ENCODE measurements at places on chromosomes 2 and 18.

GRCh38 chr2:19327496-19327895, 30.9 kb downstream of the OSR1 start:
- no peak for DNase-seq

- DNase-seq, result no peak
These were observed 9.4 kb downstream of the ZNF24 start for GRCh38 chr18:35334821-35335220.

- DNase-seq, result no peak
These were observed 52.0 kb upstream of the CHN1 start for GRCh38 chr2:175057078-175057685.

- DNase-seq, result peak; percentile 18
These were observed 167.9 kb upstream of the NXPH2 start for GRCh38 chr2:138948070-138948539.

- no peak for DNase-seq
These were observed 25.9 kb upstream of the ALLC start for GRCh38 chr2:3631851-3632659.

DNA sequence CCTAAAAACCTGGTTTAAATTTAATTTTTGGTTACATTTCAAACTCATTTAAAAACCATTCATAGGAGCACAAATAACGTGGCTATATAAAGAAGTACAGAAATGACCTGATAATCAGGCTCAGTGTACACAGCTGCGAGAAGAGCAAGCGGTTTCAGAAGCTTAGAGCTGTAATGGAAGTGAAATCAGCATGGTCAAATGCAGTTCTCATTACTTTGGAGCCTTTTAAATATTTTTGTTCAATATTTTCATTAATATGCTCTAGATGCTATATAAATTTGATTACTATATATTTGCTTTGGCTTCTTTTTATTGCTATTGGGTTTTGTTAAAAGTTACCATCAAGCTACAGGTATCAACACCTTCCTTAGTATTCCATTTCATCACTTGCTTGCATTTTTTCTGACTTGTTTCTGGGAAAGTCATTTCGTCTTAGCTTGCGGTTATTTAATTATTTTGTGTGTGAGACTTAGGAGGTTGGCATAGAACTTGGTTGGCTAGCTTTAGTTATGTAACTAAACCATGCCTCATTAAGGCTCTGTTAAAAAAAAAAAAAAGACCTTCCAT, 58.7 kb downstream of the AFTPH start:
- DNase-seq, result no peak

DNA sequence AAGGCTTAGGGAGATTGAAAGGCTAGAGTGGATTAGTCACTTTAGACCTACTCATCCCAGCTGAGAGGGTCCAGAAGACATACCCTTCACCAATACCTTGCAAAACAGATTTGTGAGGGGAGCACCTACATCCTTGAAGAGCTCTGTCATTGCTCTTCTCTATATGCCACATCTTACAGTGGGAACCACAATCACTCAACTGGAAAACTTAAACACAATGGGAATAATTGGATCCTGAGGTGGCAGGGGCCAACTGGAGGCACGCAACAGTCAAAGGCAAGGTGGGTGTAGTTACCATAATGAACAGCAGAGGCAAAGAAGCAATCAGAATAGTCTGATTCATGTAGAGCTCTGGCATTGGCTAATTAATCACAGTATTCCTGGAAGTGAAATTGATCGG, 35.4 kb downstream of the PDE1A start:
- DNase-seq, result no peak

DNA sequence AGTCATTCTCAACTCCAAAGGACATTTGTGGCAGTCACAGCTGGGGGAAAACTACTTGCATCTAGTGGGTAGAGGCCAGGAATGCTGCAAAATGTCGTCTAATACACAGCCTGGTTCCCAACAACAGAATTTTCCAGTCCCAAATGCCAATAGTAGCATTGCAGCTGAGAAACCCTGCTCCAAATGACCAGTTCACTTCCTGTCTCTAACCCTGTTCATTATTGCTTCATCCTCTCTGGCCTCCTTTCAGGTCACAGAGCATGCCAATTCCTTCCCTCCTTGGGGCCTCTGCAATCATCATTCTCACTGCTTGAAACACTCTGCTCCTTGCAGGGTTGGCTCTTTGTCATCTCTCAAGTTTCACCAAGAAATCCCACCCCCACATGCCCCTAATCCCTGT, 139.1 kb downstream of the IRS1 start:
- no peak for DNase-seq

- no peak for DNase-seq
These were observed 16.3 kb downstream of the ST6GAL2 start for GRCh38 chr2:106869512-106870275.

GRCh38 chr2:88036606-88037005, 19.0 kb downstream of the KRCC1 start:
- no peak for DNase-seq

- no peak for DNase-seq
These were observed 381.7 kb downstream of the NUP35 start for GRCh38 chr2:183505911-183506310.

DNA sequence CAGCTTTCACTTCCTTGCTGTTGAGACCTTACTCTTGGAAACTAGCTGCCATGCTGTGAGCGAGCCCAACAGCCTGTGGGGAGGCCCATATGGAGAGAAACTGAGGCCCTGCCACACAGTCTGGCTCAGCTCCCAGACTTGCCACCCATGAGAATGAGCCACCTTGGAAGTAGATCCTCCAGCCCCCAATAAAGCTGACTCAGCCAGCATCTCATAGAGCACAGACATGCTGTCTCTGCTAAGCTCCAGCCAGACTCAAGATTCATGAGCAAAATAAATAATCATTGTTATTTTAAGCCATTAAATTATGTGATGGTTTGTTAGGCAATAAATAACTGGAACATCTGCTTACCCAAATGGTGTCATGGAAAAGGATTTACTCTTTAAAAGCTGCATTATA, 53.6 kb upstream of the DDX18 start:
- no peak for DNase-seq

DNA sequence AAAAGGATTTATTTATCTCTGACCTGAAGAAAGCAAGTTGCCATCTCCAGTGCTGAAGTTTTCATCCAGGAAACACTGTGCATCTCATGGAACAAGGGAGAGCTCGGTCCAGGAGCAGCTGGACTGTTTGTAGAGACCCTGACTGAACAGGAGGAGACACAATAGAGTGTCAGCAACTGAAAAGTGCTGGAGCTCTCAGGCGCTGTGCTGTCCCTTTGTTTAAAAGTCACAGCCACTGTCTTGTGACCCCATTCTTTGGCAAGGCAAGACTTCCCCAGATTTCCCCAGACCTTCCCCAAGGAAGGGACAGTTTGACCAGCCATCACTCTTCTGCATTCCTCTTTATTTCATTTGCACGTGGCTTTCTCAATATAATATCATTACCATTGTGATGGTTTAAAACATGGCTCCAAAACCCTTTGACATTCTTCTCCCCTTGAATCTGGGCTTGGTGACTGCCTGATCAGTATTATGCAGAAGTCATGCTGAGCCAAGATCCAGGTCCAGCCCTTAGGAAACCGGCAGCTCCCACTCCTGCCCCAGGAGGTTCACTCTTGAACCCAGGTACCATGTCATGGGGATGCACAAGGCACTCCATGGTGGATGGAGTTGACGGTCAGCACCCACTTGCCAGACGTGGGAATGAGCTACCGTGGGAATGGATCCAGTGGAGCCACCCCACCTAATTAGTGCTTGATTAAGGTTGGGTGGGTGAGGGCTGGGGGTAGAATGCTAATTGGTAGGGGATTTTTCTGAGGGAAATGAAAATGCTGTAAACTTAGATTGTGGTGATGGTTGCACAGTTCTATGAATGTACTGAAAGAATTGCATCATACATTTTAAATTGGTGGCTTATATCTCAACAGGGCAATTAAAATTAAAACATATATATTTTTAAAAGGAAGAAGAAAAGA, 497.9 kb upstream of the RAB6C start:
- no peak for DNase-seq

DNA sequence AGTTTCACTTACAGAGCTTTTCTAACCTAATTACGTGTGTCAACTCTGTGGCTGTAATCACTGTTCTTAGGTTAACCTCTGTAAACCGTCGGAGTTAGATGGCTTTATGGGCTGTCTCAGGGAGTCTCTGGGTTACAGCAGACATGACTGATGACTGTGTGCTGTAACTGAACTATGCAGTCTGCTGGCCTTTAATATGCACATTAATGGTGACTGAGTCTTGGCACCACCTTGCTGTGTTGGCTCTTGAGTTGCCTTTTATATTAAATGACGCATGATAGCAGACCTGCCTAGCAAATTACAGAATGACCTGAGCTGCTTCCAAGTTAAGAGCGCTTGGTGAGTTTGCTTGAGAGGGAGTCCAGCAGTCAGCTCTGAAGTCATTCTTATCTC, 90.1 kb downstream of the ACKR3 start:
- no peak for DNase-seq
